C1 segment of cervical spinal cord (tissue), 14 donors: ENCODE measurements at places on chromosomes 12 and 14.

GRCh38 chr14:68248481-68249255, 429.1 kb downstream of the RAD51B start:
- DNase-seq = no peak

GRCh38 chr14:92352158-92352985, 29.4 kb downstream of the SLC24A4 start:
- DNase-seq = no peak

- DNase-seq = no peak
Observed at GRCh38 chr14:19895282-19895681, 20.3 kb downstream of the OR4K2 start.

- no peak for DNase-seq
Observed at GRCh38 chr12:115672506-115673080, 604.9 kb downstream of the MED13L start.

GRCh38 chr14:99905121-99905520, 111.9 kb downstream of the EML1 start:
- DNase-seq = no peak

- DNase-seq = peak; percentile 75
Observed at GRCh38 chr12:127145241-127145928, 1121.6 kb upstream of the TMEM132C start.

DNA sequence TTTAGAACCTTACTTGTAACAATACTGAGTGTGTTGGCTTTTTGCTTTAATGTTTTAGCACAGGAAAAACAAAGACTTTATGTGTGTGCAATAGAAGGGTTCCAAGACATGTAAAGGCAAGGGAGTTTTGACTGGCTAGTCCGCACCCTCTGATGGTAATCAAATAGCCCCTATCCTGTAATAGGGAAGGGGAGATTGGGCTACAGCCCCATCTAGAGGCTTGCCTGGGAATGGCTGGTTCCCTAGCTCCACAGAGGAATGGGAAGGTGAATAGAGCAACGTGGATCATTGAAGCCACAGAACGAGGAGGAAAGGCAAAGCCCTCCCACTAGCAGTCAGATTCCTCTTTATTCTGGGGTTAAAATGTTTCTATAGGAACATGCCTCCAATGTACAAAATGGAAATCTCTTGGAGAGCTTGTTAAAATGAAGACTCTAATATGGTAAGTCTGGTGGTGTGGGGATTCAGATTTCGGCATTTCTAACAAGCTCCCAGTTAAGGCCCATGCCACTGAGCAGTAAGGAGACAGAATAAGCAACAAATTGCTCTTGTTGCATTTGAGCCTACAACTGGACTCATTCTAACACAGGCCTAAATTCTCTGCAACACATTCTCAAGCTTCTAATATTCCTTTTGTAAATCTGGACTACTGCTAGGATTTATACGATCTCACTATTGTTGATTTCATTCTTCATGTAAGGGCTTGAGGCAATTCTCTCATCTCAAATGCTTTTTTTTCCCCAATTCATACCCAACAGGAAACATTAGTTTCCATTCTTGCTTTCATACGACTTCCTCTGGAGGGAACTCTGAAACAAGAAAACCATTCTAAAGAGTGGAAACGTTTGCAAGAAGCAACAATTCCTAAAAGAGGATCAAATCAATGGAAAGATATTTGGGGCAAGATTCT, 57.1 kb downstream of the NIN start:
- DNase-seq = no peak

DNA sequence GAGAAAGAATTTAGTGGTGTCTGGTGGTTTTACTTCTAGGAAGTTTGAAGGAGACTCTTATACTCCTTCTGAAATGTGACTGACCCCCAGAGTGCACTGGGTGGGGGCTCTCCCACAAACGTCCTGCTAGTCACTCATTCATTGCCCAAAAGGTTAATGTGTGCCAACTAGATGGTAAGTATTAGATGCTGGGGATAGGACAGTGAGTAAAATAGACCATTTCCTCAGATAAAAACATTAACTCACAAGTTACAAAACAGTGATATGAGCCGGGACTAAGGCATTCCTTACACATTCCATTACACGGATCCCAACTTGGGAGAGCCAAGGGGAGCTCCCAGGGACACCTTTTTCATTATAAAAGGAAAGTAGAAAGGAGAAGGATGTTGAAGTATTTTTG, 185.1 kb downstream of the ATXN7L3B start:
- DNase-seq = no peak

- no peak for DNase-seq
Observed at GRCh38 chr12:67270622-67271021, 1.5 kb downstream of the CAND1 start.

DNA sequence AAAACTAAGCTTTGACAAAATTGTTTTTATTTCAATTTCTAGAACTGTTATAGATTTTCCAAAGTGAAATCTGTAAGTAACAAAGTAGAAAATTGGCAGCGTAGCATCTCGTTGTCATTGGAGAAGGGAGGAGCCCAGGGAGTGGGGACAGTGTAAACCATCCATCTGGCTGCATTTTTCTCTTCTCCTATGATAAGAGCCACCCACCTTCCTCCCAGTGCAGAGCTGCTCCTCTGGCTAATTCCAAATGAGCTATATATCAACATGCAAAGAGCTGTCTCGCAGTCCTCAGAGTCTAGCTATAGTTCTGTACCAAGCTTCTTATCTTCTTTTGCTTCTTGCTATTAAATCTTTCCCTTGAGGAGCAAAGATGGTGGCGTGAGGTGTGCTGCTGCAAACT, 56.6 kb downstream of the SCN8A start:
- no peak for DNase-seq

GRCh38 chr12:126182619-126183236, 1117.5 kb downstream of the AACS start:
- no peak for DNase-seq

- DNase-seq = no peak
Observed at GRCh38 chr12:51076236-51076930, 7.0 kb downstream of the CSRNP2 start.

DNA sequence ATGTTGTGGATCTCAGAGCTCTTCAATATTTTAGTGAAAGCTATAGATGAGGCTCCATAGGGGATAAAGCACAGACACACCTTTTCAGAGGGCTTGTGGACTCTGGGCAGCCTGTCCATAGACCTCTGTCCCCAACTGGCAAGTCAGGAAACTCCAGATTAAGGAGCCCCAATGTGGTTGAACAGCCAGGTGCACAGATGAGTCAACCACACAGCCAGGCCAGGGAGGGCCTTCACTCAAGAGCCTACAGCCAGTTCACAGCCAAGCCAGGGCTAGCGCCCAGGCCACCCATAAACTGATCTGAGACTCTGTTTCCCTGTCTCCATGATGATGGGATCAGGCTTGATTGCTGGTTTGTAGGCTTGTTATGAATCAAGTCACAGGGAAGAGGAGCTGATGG, 1.0 kb upstream of the BDKRB2 start:
- no peak for DNase-seq

GRCh38 chr14:104252256-104253215, 114.1 kb downstream of the KIF26A start:
- DNase-seq = no peak

GRCh38 chr12:8014836-8015235, 17.7 kb upstream of the FOXJ2 start:
- DNase-seq = no peak

GRCh38 chr12:14723763-14724162, 27.4 kb upstream of the GUCY2C start:
- DNase-seq = no peak

GRCh38 chr14:75879031-75879430, 102.8 kb downstream of the TGFB3 start:
- no peak for DNase-seq

DNA sequence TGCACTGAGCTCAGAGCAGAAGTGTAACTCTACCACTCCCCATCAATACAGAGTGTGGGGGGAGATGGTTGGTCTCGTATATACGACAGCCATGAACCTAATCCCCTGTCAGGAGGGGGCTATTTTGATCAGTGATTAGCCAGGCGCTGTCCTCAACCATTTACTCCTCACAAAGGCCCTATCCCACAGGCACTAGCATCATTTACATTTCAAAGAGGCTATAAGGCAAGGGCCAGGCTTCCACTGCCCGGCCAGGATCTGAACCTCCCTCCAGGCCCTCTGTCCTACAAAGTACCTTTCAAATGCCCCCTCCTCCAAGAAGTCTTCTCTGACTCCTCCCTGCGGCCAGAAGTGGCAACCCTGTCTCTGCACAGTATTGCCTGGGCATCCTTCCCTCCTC, 74.7 kb downstream of the ITPK1 start:
- DNase-seq = no peak

DNA sequence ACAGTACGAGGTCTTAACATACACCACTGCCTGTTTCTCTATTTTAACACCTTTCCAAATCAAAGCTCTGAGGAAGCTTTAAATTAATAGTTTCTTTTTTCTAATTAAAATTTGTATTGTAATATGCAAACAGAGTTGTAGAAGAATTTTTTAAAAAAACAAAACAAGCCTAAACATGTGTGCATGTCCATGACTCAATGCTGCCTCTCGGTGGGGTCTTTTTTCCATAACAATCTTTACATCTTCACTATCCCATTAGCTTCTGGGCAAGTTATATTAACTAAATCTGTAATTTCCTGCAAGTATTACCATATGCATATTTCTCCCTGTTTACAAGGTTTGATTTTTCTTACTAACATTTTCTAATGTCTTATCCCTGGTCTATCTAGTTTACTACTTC, 143.9 kb upstream of the NAV3 start:
- DNase-seq = no peak

GRCh38 chr12:66127650-66128049, 2.9 kb downstream of the LLPH start:
- no peak for DNase-seq

DNA sequence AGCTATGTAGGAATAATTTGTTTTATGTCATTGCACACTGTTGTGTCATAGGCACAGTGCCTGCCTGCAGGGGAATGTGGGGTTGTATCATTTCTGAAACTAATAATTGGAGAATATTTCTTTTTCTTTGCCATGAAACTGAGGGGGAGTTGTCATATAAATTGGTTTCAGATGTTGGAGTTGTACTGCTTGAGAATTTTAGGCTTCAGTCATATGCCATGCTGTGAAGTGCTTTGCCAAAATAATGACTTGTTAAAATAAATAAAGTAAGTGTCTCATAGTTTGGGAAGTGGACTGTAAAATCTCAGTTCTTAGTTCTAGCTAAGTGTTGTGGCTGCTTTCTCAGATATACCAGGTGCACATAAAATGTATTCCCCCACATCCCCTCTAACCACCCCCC, 116.8 kb downstream of the DAAM1 start:
- DNase-seq = no peak

DNA sequence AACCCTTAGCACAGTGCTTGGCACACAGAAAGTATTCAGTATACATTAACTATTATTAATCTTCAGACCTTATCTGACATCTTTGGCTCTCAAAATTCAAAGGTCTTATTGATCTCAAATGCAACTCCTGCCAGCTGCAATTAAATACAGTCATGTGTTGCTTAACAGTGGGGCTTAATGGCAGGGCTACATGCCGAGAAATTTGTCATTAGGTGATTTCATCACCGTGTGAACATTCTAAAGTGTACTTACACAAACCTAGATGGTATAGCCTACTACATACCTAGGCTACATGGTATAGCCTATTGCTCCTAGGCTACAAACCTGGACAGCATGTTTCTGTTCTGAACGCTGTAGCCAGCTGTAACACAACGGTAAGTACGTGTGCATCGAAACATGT, 156.3 kb upstream of the TMCC3 start:
- DNase-seq = no peak

- DNase-seq = no peak
Observed at GRCh38 chr12:2982361-2982760, 23.2 kb downstream of the TEAD4 start.

DNA sequence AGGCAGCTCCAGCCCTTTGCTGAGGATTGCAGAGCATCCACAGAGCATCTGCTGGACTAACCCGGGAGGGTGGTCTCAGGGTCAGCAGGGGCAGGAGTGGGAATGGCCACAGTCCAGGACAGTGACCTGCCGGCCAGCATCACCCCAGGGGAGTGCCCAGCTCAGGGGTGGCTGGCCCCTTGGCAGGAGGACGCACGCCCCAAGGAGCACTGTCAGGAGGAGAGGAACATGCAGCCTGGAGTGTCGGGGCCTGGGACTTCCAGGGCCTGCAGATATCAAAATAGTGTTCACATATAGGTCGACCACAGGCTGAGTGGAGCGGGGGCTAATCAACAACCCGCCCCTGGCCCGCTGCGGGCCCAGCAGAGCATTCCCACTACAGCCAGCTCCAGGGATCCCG, 33.2 kb upstream of the TEX22 start:
- DNase-seq = no peak

- no peak for DNase-seq
Observed at GRCh38 chr14:52848626-52849025, 57.2 kb upstream of the GNPNAT1 start.

DNA sequence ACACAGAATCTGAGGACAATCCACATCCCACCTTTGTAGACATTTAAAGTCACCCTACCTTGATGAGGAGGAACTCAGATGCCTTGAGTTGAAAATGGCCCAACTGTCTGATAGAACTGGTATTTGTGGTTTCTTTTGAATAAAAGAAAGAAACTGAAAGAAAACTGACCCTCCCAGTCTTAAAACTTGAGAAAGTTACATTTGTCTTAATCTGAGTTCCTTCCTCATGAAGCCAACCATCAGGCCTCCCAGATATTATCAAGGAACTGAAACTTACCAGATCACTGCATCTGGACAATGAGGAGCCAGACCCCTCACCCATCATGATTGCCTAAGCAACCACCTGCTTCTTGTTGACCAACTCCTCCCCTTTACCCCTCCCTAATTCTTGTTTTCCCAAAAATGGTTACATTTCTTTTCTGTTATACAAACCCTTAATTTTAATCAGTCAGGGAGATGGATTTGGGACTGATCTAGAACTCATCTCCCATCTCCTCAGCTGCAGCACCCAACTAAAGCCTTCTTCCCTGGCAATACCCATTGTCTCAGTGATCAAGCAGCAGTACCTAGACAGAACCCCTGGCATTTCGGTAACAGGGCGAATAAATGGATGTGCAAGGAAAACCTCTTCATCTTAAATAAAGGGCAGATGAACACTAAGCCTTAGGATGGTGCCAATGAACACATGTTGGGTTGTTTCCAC, 72.0 kb upstream of the RESF1 start:
- no peak for DNase-seq

- DNase-seq = no peak
Observed at GRCh38 chr12:47276253-47276620, 196.5 kb upstream of the AMIGO2 start.

GRCh38 chr14:68781161-68782021, 11.5 kb downstream of the ZFP36L1 start:
- no peak for DNase-seq
